SJSA1 (cell line): ENCODE measurements at places on chromosomes 2 and 18.

DNA sequence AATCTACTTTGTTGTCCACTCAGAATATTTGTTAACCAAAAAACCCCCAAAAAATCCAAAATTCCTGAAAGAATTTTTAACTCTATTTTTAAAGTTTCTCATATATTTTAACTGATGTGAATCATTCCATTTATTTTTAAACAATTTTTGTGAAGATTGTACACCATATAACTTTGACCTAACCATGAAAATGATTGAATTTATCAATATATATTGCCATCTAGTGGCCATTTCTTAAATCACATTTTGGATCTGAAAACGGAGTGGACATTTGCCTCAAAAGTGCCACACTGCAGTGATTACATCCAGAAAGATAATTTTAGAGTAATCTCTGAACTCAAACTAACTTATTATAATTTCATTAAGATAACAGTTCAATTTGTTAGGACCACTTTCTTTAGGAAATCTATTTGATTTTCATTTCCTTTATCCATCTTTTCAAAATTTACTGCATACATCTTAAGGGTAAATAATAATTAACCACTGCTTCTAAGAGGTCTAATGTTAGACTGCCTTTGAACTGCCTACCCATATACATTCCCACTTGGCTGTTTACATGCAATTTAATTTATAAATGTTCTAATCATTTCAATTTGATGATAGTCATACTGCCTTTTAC, 71.1 kb downstream of the DSC3 start:
- DNase-seq = no peak

DNA sequence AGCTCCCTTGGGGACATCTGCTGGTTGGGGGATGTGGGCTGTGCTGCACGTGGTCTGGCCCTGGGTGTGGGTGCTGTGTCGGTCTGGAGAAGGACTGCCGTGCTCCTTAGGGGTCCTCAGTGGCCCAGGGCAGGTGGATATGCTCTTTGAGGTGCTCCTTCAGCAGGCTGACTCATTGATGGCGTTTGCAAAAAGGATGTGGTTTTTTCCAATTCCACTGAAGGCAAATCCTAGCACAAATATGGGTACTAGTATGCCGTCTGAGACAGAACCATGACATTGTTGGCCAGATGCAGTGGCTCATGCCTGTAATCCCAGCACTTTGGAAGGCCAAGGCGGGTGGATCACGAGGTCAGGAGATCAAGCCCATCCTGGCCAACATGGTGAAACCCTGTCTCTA, 3.3 kb downstream of the PPP1R7 start:
- DNase-seq = no peak

- no peak for DNase-seq
Observed at GRCh38 chr2:37855283-37856041, 69.6 kb upstream of the RMDN2 start.

DNA sequence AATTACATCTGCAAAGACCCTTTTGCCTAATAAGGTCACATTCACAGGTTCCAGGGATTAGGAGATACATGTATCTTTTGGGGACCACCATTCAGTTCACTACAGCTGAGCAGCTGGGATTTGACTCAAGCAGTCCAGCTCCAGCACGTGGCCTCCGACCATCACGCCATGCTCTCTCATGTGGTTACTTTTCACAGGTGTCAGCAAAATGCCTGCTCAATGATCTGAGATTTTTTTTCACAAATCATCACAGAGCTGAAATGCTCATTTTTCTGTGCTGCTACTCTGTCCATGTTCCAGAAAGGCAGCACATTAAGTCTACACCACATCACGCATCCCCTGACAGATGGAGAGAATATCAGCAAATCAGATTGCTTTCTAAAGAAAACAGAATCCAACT, 98.5 kb upstream of the RMDN2 start:
- no peak for DNase-seq

GRCh38 chr2:196225213-196225612, 53.8 kb upstream of the STK17B start:
- DNase-seq = no peak

GRCh38 chr2:15941481-15941850, 1.1 kb downstream of the MYCN start:
- DNase-seq = no peak
